BJ (cell line): ENCODE measurements at places on chromosomes 16 and 17.
A peak's percentile ranks its signal among the peaks of the same experiment; 100 is the strongest.

DNA sequence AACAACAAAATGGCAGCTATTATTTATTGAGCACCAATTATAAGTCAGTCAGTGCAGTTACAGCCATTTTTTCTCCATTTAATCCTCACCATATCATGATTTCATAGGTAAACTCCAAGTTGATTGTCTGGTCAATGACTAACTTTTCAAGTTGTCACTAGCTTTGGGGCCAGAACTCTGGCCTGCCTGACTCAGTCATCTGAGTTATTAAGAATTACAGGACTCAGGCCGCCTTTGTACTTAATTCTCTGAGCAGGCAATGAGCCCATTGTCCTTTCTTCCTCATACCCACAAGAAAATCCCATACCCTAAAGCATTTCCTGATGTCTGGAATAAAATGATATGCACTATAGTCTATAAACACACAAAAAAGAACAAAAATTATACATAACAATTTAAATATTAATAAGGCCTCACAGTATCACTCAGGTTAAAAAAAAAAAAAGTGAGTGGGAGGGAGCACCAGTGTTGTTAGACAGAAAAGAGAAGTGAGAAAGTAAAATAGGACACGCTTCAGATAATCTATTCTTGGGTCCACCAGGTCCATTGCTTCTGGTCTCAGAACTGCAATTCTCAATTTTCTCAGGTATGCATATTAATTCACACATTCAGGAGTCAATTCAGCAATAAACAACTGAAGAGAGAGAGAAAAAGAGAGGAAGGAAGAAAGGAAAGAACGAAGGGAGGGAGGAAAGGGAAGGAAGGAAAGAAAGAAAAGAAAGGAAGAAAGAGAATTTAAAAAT lies 70.2 kb downstream of the SPAG9 start:
- DNase-seq = no peak

DNA sequence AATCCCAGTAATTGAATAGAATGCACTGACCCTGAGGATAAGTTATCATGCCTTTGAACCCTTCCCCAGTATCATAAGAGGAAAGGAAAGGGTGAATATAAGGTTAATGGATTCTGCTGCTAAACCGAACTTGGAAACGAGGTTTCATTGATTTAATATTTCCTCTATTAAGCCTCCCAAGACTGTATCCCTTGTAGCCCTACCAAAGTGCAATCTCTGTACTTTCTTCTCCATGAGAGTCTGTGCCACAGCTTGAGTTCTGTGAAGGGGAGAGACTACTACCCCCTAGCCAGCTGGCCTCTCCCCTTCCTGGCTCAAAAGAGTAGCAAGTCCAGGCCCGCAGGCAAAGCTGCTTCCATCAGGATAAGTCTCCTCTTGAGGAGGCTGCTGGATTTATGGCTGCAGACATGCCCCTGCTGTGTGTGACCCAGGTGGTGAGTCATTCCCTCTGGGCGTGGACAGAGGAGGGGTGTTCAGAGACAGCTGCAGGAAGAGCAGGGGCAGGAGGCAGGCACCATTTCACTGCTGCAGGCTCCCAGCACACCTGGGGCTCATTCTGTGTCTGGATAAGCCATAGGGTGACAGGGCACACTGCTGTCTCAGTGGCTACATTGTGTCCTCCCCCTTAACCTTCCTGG lies 58.4 kb downstream of the TOM1L2 start:
- DNase-seq = peak; percentile 82

DNA sequence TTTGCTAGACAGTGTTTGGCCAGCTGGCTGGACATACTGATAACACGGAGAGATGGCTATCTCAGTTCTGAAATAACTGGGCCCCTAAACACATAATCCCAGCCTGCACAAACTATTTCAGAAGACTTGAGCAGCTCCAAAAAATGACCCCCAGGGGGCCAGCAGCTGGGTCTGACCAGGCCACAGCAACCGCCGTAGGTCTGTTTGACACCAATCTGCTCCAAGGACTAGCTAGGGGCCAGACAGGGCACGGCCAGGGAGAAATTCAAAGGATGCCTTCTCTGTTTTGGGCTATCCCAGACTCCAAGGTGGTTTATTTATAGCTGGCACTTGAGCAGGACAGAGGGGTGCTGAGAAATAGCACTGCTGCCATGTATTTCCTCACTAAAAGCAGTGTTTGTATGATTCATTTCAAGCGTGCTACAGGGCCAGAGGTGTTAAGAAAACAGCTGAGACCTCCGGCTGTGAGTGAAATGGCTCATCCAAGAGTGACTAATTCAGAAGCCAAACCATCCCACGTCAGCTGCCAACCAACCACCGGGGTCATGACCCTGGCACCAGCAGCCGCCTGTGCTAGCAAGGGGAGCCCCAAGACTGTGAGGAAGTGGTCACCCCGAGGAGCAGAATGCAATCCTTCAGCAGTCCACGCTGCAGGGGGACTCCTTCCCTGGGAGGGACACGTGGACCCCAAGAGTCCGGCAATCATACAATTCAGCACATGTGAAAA lies 5.7 kb downstream of the GGA2 start:
- peak; percentile 49 for DNase-seq

- peak; percentile 4 for DNase-seq
Measured at GRCh38 chr17:13114601-13115031, 96.8 kb upstream of the ELAC2 start.

DNA sequence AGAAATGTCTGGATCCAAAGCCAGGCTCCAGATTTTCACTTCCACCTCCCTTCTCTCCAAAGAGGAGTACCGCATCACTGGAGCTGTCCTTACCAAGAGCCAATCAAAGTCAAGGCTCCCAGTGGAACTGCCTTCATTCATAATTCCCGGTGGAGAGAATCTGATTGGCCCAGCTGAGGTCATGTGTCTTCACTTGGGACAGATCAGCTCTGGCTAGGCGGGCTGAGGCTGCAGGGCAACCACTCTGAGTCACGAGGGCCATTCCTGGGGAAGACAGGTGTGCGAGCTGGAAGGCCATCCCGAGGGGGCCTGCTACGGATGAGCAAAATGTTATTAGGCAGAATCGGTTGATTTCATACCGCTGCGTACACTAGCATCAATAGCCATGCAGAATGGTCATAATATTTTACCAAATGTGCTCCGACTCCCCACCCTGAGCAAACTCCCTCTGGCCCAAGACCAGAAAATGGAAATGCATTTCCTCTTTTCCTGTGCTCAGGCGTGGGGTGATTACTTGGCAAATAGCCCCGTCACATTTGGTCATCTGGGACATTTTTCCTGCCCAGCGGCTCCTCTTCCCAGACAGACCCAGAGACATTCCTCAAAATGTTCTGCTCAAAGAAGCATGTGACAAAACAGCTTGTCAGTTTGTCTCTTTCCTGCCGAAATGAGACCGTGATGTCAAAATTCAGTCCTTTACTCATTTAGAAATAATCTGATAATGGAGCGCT lies 111.1 kb downstream of the AIPL1 start:
- no peak for DNase-seq

DNA sequence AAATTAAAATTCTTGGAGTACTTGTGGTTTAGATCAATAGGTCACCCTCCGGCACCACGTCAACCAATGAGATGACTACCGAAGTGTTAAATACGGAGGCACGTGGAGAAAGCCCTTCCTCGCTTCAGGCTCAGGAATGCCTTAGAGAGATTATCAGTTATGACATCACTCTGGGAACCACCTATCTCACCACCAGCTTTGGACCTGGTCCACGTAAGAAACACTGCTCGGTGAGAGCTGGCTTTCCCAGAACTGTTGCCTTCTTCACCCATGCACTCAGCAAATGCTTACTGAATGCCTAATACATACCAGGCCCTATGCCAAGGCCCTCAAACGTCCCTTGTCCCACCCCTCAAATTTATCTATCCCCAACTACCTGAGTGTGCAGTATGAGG lies 71.3 kb downstream of the SMG6 start:
- DNase-seq = peak; percentile 84

- no peak for DNase-seq
Measured at GRCh38 chr16:11691771-11692170, 23.5 kb downstream of the SNN start.

GRCh38 chr16:22664561-22664997 lies 149.4 kb upstream of the HS3ST2 start:
- DNase-seq = no peak

DNA sequence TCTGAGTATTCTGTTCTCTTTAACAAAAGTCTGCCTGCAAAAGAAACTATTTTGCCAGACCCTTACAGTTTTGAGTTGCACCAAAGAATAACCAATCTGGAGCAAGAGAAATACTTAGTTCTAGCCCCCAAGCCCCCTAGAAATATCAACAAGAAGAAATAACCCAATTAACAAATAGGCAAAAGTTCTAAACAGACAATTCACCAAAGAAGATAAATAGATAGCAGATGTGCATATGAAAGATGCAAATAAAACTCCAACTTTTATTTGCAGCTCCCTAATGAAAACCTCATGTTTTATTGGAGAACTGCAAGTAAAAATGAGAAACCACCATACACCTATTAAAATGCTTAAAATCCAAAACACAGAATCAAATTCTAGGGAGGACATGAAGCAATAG lies 1308.0 kb downstream of the CDH11 start:
- no peak for DNase-seq

- no peak for DNase-seq
Measured at GRCh38 chr16:9380221-9380620, 288.8 kb downstream of the HAPSTR1 start.
